NCI-H510A treated with DMSO at 0.1 percent for 48 hours (cell line): ENCODE measurements at places on chromosomes 3 and 15.
A peak's percentile ranks its signal among the peaks of the same experiment; 100 is the strongest.

DNA sequence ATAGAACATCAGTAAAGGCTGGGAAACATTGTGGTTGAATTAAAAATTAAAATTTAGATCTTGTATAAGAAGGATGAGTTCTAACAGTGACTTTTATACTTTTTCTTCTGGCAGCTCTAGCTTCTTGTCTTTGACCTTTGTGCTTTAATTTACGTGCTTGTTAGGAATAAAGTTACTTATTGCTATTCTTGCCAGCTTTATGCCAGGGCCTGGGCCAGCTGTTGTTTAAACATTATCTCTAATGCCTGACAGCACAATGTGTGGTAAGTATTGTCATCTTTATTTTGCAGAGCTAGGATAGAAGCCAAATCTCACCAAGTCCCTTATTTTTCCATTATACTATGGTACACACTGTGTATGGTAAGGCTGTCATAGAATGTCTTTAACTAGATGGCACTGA lies 766.7 kb upstream of the GOLIM4 start:
- no peak for DNase-seq

DNA sequence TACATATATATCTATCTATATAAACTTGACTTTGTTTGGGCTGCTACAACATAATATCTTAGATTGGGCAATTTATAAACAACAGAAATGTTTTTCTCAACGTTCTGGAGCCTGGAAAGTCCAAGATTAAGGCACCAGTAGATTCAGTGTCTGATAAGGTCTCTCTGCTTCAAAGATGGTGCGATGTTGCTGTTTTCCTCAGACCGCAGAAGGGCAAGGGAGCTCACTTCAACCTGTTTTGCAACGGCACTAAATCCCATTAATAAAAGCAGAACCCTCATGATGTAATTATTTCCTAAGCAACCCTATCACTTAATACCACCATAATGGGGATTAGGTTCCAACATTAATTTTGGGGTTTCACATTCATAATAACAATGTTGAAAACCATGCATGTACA lies 1134.8 kb downstream of the NSUN3 start:
- no peak for DNase-seq

GRCh38 chr15:92393980-92394308 lies 263 bp downstream of the ST8SIA2 start:
- DNase-seq, result no peak

- DNase-seq, result no peak
Observed at GRCh38 chr15:84782346-84782745, 34.0 kb downstream of the ZNF592 start.

DNA sequence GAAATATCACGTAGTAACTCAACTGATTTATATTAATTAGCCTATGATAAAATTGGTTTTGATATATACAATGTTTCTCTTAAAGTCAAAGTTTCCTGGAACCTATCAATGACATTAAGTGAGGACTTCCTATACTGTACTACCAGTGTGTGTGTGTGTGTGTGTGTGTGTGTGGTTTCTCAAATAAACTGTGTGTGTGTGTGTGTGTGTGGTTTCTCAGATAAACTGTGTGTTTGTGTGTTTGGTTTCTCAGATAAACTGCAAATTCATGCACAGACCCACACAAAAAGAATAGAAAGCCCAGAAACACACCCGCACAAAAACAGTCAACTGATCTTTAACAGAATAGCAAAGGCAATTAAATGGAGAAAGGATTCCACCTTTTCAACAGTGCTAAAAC lies 14.5 kb upstream of the WDR5B start:
- no peak for DNase-seq

DNA sequence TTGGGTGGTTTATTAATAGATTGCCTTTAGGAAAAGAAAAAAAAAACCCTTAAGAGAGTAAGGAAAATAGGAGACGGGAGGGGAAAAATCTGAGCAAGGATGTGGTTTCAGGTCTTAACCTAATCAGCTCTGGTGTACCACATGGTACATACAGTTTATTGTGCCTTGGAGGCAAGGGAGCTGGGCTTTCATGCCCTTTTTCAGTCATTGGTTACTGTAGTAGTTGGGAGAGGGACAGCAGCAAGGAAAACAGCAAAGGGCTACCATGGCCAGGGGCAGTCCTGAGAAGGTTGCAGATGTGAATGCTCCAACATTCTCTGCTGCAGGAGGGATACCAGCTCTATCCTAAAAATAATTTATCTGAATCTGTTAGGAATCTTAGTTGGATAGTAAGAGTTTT lies 5.9 kb downstream of the CMC1 start:
- no peak for DNase-seq

- peak; percentile 22 for DNase-seq
Observed at GRCh38 chr3:49900491-49901153, 3.1 kb downstream of the MST1R start.

DNA sequence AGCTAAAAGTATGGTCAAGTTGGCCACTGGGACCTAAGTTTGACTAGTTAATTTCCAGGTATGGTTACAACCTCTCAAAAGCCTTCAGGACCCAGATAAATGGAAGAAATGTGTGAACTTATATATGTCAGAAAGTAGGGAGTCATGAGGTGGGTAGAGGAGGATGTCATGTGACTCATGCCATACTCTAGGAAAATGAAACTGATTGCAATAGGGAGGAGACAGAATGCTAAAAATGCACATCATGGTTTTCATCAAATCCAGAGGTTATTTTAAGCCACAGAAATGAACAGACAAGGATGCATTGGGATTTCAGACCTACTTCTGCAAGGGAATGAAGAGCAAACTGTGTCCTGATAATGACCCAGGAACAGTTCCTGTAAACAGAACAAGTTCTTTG lies 310.0 kb downstream of the EDEM1 start:
- DNase-seq, result no peak

DNA sequence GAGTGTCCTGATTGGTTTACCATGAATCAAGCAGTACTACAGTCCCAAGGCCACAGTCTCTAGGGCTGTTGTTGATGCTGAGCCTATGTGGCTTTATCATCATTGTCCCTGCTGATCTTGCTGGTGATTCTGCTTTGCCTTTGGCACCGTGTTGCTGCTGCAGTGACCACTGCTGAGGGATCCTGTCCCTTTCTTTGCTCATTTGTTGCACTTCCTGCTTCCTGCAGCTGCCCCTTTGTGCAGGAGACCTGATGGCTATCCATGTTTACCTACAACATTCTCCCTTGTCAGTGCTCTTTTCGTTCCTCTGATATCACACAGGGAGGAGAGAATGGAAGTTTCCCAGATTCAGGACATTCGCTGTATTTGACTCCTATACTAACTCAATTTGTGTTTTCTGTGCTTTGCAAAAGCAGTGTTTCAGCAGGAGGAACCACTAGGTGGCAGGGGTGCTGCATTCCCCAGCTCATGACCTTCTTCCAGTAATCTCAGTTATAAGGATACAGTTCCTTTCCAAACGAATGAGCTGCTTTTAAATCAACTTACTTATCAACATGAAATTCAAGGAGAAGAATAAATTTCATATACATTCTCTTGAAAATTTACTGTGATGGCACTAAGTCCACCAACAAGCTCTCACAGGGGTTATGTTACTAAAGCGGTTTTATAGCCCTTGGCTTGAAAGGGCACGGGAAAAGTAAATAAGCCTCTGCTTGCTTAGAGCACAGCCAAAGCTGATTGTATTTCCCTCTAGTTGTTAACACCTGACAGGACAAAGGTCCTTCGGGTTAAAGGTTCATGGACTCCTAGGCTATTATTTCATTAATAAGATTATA lies 9.7 kb upstream of the THUMPD3 start:
- DNase-seq, result peak; percentile 83

- DNase-seq, result no peak
Observed at GRCh38 chr3:177934001-177934891, 602.0 kb upstream of the KCNMB2 start.

DNA sequence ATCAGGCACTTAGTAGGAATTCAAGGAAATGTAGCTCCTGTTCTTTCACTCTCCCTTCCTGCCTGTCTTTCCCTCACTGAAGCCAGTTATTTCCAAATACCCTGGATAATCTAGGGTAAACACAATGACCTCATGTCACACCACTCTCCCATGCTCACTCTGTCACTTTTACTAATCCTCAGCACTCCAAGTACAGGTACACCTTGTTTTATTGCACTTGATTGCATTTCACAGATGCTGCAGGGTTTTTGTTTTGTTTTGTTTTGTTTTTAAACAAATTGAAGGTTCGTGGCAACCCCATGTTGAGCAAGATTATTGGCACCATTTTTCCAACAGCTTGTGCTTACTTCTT lies 40.8 kb downstream of the PPM1L start:
- DNase-seq, result peak; percentile 73

DNA sequence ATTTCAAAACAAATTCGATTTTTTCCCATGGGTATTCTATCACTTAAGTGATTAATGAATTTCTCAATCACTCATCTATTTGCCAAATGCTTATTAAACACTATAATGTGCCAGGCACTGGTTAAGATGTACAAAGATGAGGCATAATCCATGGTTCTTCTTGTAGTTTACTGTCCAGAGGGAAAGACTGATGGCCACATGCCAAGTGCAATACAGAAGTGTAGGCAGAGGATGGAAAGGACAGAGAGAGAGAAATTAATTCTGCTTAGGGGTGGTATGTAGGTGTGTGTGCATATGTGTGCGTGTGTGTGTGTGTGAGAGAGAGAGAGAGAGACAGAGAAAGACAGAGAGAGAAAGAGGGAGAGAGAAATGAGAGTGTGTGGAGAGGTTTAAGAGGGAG lies 120.8 kb upstream of the CCNL1 start:
- no peak for DNase-seq

GRCh38 chr3:14440531-14441239 lies 38.3 kb downstream of the SLC6A6 start:
- DNase-seq, result no peak

DNA sequence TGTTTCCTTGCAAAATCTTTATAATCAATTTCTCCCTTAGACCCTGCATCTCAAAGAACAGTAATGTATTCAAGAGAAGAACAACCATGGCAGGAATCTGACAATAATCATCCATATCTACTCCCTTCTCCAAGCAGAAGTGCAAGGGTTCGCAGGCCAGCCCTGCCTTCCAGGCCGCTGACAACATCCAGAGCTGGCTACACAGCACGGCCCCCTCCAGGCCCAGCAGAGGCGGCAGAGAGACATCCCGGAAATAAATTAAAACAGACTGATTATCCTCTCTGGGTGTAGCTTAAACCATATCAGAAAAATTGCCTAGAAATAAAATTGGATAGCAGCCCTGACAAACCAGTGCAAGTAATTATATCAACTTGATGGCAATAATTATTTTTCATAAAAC lies 223.3 kb downstream of the FAM43A start:
- no peak for DNase-seq

DNA sequence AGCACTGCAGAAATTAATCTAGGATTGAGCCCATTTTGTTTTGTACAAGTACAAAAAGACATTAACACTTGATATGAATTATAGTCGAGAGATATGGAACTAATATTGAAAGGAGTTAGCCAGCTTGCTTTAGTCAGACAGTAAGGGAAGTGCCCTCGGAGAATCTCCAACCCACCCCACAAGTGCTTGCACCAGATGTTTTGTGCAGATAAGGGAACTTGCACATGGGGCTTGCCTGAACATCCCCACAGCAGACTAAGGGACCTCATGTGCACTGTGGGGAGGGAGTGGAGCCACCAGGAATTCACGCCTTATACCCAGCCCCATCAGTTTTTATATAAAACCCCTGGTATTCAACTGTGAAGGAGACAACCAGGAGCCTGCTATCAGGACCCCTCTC lies 122.3 kb downstream of the EFHB start:
- DNase-seq, result no peak

GRCh38 chr3:3200632-3201212 lies 21.2 kb upstream of the CRBN start:
- DNase-seq, result peak; percentile 69

DNA sequence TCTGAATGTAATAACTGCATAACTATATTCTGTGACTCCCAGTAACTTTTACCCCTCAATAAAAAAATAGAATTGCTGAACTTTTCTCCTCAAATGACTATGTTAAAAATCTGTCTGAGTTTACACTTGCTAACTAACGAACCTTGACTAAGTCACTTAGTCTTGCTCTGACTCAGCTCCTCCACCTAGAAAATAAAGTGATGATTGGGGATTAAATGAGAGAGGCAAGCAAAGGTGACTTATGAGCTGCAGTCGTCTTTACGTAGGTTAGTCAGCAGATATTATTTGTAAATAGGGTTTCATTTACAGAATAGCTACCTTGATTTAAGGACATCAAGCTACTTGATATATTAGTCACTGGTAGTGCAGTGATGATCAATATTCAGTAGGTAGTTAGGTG lies 476.9 kb downstream of the MECOM start:
- no peak for DNase-seq

DNA sequence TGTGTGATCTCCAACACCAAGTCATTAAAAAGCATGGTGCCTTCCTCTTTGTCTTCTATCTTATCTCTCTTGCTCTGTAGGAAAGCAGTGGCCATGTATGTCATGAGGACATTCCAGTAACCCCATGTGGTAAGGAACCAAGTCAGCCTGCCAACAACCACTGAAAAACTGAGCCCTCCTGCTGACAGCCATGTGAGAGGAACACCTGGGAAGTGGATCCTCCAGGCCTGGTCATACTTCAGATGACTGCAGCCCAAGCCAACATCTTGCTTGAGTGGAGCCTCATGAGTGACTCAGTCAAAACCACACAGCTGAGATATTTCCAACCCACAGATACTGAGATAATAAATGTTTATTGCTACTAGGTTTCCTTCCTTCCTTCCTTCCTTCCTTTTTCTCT lies 597.3 kb downstream of the ZIC1 start:
- no peak for DNase-seq

DNA sequence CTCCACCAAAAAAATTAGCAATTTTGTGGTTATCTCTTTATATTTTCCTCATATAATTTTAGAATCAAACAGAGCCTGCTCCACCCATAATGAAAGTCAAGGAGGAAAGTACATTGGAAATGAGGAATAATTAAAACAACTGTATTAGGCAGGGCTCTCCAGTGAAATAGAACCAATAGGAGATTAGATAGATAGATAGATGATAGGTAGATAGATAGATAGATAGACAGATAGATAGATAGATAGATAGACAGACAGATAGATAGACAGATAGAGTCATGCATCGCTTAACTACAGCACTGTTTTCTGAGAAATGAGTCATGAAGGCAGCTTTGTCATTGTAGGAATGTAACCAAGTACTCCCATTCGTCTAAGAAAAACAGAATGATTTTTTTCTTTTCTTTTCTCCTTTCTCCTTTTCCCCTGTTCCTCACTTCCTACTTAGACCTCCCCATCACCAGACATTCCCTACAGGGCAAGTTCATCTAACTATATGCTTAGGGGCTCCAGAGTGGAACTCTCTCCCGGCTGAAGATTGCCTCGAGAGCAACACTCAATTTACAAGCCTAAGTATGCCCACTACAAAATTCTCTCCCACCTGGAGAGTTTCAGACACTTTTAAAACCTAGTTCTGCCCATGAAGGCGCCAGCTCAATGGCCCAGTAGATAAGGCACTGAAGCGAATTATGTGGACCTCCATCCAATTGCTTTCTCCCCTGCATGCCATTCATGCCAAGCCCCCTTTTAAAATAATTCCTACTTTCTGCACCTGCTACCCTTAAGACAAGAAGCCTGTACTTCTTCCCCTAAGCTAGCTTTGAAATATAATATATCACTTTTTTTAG lies 53.3 kb upstream of the LIPC start:
- DNase-seq, result no peak

- no peak for DNase-seq
Observed at GRCh38 chr3:67593761-67594234, 60.6 kb downstream of the SUCLG2 start.
